Fibroblast of the aortic adventitia (primary cell): ENCODE measurements at places on chromosomes 2 and 18. TPM values are rescaled to one million over a fixed set of nuclear protein-coding genes. Genes with fewer than 3 reads are reported as not detected.

GKN2 gene
- total RNA-seq = not detected in 2 replicates

FER1L5 gene
- 0.18 and 0.98 TPM in 2 replicates for total RNA-seq

ELOA2 gene
- not detected in 2 replicates for total RNA-seq

SPC25 gene
- 19.3 TPM in 1 of 2 replicates, not detected in the other for total RNA-seq

LIMS4 gene
- 4.7 and 6.1 TPM in 2 replicates for total RNA-seq

CCDC68 gene
- total RNA-seq = 0.16 and 7.4 TPM in 2 replicates

ZNF516 gene
- total RNA-seq = 10.8 and 21.9 TPM in 2 replicates

RNF152 gene
- 7.3 and 12.8 TPM in 2 replicates for total RNA-seq

SLC19A3 gene
- 0.18 and 1.6 TPM in 2 replicates for total RNA-seq

DNAJC5G gene
- not detected in 2 replicates for total RNA-seq

HOXD8 gene
- 0.45 and 0.49 TPM in 2 replicates for total RNA-seq
